ENCODE measurements at places on chromosomes 5 and 9.

DNA sequence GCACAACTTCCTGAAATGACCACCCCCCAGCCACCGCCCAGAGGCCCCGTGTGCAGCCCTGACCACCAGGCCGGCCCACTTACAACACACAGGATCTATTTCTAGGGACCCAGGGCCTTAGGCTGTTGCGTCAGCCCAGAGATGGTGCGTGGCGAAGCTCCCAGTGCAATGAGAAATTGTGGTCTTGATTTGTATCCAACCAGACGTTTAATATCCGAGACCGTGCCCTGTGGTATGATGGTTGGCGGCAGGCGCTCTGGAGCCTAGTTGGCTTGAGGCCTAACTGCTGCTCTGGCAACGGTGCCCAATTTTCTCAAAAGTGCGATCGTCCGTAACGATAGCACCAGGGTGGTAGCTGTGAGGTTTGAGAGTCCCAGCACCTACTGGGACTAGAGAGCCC is 32.6 kb upstream of the SLC6A19 start:
- DNase-seq = no peak

DNA sequence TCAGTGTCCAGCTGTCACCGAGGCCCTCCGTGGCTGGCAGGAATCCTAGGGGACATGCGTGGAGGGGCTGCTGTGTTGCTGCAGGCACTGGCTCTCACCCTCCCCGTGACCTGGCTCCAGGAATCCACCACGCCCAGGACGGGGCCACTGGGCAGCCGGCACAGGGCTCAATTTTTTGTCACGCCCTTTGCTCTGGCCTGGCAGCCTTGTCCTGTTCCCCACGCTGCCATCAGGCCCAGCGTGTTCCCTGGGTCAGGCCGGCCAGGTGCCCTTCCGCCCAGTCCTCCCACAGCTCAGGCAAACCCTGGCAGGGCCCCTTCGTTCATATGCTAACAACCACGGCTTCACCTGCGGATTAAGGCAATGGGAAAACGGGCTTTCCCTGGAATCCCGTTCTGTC is 37.3 kb downstream of the PROP1 start:
- no peak for DNase-seq

GRCh38 chr5:62701036-62701435 is 122.4 kb downstream of the LRRC70 start:
- DNase-seq = no peak

- no peak for DNase-seq
Observed at GRCh38 chr5:78563621-78564020, 85.0 kb downstream of the LHFPL2 start.

DNA sequence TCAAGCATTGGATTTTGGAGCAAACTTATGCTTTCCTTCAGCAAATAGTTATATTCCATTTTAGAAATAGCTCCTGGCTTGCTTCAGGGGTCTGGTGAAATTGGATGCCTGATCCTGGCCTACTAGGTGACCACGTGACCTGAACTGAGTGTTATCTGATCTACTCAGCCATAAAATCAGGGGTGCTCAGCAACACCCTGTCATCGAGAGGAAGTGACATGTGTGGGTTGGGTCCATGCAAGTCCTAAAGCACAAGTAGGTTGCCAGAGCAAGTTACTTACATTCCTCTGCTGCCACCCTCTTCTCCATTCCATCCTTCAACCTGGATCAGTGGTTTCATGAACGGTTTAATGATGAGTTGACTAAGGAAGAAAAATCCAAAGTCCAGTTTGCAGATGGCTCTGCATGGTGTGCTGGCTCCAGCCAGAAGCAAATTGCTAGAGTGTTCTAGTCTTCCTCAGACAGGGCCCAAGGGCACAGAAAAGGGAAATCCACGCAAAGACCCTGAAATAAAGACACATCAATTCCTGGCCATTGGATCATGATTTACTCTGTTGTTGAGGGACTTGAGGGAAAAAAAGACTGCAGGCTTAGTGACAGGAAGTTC is 2.8 kb upstream of the FAM193B start:
- no peak for DNase-seq

DNA sequence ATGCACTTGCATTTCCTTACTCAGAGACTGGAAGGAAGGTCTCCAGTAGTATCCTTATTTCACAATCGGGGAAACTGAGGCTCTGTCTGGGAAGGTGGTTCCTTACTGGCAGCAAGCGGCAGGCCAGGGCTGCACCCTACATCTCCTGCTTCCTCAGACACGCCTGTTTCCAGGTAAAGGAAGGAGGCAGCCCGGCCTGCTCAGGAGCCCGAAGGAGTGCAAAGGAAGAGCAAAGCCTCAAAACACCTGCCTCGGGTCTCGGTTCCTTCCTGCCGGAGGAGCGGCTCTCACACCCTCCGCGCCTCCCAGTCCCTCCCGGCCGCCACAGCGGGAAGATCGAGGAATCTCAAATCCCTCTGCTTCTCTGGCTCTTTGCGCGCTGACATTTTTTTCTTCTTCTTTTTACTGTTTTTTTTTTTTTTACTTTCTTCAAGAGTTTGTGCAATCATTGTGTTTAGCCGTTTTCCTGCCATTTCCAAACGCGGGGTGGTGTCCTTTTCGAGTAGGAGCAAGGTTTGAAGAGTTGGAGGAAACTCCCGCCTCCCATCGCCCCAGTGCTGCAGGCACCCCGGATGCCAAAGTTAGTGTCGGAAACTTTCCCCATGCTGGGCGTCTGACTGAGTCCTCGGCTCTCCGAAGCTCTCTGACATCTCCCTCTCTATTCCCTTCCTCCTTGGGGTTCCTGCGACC is 1.0 kb downstream of the GGTA1 start:
- no peak for DNase-seq

DNA sequence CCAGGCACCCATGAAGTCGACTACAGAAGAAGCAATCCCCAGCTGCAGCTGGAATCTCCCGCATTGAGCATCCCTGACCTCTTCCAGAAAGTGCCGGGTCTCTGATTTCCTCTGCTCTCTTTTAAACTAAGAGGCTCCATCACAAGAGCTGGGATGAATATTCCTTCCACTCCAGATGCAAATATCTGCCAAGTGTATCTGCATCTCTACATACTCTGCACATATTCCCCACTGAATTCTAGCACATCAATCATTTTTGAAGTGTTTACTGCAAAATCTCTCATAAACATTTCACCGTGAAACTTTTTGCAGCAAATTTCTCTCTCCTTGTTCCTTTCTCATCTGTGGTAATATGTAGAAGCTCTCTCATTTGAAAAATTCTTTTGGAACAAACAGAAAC is 161.5 kb downstream of the GABRB2 start:
- no peak for DNase-seq

- DNase-seq = no peak
Observed at GRCh38 chr9:86846656-86847055, 100.7 kb downstream of the GAS1 start.

DNA sequence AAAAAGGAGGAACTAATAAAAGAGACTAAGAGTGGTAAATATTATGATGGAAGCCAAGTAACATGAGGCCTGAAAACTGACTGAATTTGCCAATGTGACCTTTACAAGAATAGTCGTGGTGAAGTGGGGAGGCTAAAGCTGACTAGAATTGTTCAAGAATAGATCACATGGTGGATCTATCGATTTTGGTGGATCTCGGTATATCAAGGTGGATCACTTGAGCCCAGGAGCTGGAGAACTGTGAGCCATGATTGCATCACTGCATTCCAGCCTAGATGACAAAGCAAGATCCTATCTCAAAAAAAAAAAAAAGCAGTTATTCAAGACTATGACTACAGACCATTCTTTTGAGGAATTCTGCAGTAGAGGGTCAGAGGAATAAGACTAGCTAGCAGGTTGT is 15.1 kb downstream of the ERMP1 start:
- no peak for DNase-seq

GRCh38 chr9:7778851-7779600 is 20.6 kb downstream of the DMAC1 start:
- DNase-seq = no peak

- no peak for DNase-seq
Observed at GRCh38 chr5:97141031-97141430, 1.4 kb downstream of the LIX1 start.

DNA sequence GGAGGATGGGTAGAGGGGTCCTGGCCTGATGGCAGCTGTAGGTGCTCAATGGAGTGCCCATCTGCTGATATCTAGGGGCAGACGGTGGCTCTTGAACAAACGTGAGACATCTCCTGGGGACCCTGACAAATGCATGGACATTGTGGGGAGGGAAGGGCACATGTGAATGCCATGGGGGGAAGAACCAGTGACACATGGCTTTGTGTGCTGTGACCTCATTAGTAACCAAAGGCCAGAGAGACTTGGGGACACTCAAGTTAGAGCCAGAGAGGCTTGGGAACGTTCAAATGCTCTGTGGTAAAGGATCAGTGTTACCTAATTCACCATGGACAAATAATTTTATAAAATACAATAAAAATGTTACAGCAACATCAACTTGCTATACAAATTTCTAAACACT is 151.8 kb downstream of the ESM1 start:
- DNase-seq = no peak

- no peak for DNase-seq
Observed at GRCh38 chr9:93171261-93171990, 12.5 kb upstream of the WNK2 start.

GRCh38 chr5:16428359-16428758 is 37.2 kb downstream of the ZNF622 start:
- no peak for DNase-seq

- DNase-seq = no peak
Observed at GRCh38 chr5:169803077-169803981, 166.3 kb downstream of the DOCK2 start.

DNA sequence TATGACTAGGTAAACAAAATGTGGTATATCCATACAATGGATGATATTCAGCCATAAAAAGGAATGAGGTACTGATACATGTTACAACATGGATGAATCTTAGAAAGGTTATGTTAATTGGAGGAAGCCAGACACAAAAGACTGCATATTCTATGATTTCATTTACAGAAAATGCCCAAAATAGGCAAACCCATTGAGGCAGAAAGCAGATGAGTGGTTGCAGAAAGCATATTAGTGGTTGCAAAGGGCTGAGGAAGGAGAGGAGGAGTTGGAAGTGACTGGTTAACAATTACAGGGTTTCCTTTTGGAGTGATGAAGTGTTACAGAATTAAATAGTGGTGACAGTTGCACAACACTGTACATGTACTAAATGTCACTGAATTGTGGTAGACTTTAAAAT is 17.7 kb downstream of the PLGRKT start:
- DNase-seq = no peak

DNA sequence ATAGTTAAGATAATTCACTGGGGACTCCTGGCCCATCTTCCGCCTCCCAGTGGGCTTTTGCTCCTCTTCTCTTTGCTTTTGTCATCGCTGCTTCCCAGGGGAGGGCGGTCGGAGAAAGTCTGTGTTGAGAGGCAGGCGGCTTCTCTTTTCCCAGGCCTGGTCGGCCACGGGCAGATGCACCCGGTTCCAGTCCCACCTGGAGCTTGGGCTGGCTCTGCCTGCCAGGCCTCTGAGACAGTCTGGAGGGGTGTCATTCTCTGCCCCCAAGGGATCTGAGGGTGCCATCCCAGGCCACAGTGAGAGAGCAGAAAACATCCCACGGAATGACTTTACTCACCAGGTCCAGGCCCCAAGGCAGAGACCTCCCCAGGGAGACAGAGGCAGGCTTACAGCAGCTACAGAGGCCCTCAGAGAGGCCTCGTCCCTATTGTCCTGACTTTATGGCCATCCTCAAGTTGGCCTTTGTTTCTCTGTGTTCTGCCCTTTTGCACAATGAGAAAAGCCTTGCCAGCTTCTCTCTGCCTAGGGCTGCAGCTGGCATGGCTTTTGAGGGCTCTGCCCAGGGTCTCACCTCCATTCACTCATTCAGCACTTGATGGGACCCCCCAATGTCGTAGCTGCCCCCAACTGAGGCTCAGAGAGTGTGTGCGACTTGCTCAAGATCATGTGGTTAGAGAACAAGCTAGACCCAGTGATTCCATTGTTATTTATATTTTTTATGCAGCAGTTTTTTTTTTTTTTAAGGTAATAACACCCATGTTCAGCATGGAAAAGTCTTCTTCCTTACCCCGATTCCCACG is 44.2 kb upstream of the BOD1 start:
- no peak for DNase-seq

DNA sequence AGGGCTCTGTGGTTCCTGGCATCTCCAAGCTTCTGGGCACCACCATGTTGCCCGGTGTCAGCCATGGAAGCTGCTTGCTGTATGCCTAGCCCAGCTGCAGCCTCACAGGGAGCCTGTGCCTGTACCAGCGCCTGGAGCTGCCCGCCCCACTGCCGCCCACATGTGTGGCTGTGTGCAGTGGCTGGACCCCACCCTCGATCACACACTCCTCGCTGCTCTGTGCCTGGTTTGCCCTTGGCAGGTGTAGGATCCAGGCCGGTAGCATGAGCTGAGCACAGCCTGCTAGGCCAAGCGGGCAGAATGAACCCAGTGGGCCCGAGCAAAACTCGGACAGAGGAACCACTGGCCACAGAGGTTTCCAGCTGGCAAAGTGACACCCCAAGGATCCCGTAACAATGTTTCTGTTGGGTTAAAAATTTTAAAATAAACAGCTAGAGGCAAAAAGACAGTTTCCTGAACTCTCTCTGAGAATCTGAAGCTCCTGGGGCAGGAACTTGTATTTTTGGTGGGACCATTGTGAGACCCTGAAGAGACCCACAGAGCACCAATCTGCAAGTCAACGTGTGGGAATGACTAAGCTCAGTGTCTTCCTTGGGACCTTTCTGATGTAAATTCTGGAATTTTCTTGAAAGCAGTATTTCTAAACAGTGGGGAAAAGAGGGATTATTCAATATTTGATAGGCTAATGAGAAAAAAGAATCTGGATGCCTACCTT is 73.1 kb upstream of the CCDC112 start:
- DNase-seq = no peak

DNA sequence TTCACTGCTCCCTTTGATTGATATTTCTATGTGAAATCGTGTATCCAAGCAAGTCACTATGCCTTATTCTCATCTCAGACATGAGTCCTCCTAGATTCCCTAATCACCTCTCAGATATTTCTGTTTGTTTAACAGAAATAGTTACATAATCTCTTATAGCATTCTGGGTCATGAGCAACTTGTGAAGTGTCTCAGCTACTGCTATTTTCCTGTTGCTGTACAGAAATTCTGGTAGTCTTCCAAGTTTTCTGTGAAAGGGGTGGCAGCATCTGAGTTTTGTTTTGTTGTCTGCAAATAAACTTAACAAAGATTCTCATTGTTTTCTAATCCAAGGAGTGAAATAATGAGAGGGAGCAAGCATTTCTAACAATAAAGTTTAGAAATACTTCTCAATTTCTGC is 256.9 kb upstream of the ST8SIA4 start:
- DNase-seq = no peak

- DNase-seq = no peak
Observed at GRCh38 chr5:127565586-127566270, 48.3 kb downstream of the PRRC1 start.

DNA sequence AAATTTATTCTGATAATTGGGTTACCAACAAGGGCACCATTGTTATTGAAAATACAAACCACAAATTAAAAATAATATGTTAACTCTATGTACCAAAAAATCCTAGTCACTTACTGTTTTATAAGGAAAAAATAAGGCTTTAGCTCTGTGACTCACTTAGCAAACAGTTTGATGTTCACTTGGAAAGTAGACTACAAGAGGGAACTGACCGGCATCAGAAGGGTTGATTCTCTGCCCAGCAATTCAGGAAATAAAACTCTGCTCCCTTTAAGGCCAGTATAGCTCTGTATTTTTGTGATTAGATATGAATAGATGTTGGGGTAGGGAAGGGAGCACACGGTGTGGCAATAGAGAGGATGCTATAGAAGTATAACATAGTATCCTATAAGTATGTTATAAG is 671.3 kb downstream of the LRRC70 start:
- DNase-seq = no peak

GRCh38 chr5:119264186-119264585 is 91.6 kb upstream of the TNFAIP8 start:
- DNase-seq = no peak

GRCh38 chr5:175681968-175682340 is 24.1 kb downstream of the HRH2 start:
- no peak for DNase-seq

GRCh38 chr5:143383988-143384387 is 19.5 kb downstream of the NR3C1 start:
- no peak for DNase-seq

Data from stimulated activated CD8-positive, alpha-beta memory T cell treated with anti-CD3 and anti-CD28 coated beads, Interleukin-2, amount 100 ng/mL, for 1 hour (primary cell).